Posterior cingulate gyrus (tissue), 11 donors: ENCODE measurements at places on chromosomes 11 and 22.
A peak's percentile ranks its signal among the peaks of the same experiment; 100 is the strongest.

- DNase-seq = no peak
These were observed 202.9 kb downstream of the GRIK4 start for GRCh38 chr11:120714438-120714837.

GRCh38 chr11:68528630-68529029 is 68.1 kb downstream of the PPP6R3 start:
- no peak for DNase-seq

- DNase-seq = no peak
These were observed 60.4 kb upstream of the THY1 start for GRCh38 chr11:119483341-119483880.

DNA sequence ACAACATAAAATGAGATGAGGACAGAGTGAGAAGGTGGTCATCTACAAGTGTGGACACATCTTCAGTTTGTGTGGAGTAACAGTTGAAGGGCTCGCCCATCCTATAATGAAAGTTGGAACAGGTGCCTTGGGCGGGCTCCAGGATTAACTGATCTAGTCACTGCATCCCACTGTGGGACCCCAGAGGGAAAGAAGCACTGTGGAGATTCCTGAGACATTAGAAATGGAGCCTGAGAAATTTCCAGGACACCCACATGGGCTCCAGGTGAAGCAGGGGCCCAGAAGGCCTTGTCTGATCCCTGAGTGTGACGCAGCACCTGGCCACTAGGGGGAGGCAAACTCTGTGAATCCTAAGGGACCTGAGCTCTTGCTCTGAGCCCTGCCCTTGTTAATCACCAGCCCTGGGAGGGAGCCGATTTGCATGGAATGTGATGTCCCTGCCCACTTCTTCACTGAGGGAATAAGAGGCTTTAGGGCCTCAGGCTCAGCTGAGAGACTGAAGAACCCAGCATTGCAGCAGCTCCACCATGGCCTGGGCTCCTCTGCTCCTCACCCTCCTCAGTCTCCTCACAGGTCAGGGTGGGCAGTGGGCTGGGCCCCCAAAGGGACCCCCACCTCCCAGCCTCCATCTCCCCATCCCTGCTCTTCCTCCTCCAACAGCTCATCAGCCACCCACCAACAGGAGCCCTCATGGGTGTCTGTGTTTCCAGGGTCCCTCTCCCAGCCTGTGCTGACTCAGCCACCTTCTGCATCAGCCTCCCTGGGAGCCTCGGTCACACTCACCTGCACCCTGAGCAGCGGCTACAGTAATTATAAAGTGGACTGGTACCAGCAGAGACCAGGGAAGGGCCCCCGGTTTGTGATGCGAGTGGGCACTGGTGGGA is 98.4 kb downstream of the VPREB1 start:
- no peak for DNase-seq

GRCh38 chr22:45884201-45885062 is 92.5 kb downstream of the WNT7B start:
- DNase-seq = no peak

GRCh38 chr11:129117595-129118350 is 74.4 kb downstream of the ARHGAP32 start:
- peak; percentile 42 for DNase-seq

GRCh38 chr11:113623114-113623513 is 83.0 kb downstream of the TMPRSS5 start:
- DNase-seq = no peak

GRCh38 chr11:10556590-10556989 is 11.9 kb downstream of the LYVE1 start:
- no peak for DNase-seq

- DNase-seq = peak; percentile 63
These were observed 38.7 kb upstream of the RCN1 start for GRCh38 chr11:32052215-32052614.

GRCh38 chr11:17490232-17490631 is 13.6 kb upstream of the ABCC8 start:
- DNase-seq = no peak

DNA sequence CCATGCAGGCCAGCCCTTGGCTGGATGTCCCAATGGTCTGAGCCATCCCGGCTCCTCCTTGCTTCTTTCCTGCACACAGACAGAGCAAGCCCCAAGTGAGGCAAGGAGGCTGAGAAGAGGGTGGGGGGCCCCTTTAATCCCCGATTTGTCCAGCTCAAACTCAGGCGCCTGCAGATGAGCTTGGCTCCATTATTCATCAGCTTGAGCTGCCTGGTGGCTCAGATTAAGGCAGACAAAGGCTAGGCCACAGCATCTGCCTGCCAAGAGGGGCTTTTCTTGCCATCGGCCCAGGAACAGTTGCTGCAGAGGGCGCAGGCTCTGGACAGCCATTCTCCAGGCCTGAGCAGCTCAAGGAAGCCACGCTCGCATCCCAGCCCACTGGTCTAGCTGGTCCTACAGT is 35.4 kb downstream of the LMO1 start:
- no peak for DNase-seq

- no peak for DNase-seq
These were observed 21.2 kb downstream of the SCGB1A1 start for GRCh38 chr11:62439785-62440602.

- DNase-seq = no peak
These were observed 96.0 kb downstream of the TENM4 start for GRCh38 chr11:79344753-79345294.

- DNase-seq = no peak
These were observed 706.9 kb upstream of the LUZP2 start for GRCh38 chr11:23789938-23790371.

GRCh38 chr22:37229805-37230672 is 14.0 kb downstream of the RAC2 start:
- DNase-seq = no peak

- DNase-seq = no peak
These were observed 31.6 kb upstream of the ME3 start for GRCh38 chr11:86703987-86704386.

- DNase-seq = no peak
These were observed 56.3 kb upstream of the TCF20 start for GRCh38 chr22:42326801-42327200.

DNA sequence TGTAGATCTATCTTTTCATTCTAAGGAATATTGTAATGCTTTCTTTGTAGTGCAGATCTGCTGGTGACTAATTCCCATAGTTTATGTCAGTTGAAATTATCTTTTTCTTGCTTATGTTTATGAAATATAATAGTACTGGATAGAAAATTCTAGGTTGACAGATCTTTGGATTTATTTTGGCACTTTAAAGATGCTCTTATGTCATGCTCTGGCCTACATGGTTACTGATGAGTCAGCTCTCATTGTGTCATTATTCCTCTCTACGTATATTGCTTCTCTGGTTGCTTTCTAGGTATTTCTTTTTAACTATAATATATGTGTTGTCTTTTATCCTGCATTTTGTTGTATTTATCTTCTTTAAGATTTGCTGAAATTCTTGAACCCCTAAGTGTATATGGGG is 955.5 kb upstream of the CHORDC1 start:
- DNase-seq = no peak

- DNase-seq = peak; percentile 96
These were observed 2.0 kb downstream of the IGSF22 start for GRCh38 chr11:18723991-18724390.

DNA sequence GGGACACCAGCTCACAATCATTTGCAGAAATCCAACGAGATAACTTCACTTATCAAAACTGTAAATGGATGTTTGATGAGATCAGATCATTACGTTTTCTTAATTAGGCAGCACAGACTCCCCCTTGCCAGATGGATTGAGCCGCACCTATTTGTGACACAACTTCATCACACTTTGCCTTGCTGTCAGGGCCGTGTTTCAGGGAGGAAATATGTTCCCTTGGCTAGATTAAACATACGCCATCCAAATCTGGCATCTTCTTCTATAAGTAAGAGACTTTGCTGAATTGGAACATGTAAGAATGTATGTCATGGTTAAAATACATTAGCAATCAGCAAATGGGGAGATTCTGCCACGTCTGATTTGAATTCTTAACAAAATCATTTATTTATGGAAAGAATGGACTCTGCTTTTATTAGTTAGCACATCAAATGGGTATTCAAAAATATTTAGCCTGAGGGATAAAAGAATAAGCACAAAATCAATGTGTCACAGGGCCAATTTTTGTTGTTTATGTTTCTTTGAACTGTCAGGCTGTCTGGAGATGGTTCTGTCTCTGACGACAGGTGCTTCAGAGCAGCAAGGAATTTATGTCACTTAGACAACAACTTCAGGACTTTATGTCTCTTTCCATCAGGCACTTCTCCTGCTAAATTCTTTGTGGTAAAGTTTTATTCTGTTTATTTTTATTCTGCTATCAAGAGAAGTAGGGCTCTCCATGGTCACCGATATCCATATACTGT is 326.1 kb upstream of the NCAM1 start:
- no peak for DNase-seq

DNA sequence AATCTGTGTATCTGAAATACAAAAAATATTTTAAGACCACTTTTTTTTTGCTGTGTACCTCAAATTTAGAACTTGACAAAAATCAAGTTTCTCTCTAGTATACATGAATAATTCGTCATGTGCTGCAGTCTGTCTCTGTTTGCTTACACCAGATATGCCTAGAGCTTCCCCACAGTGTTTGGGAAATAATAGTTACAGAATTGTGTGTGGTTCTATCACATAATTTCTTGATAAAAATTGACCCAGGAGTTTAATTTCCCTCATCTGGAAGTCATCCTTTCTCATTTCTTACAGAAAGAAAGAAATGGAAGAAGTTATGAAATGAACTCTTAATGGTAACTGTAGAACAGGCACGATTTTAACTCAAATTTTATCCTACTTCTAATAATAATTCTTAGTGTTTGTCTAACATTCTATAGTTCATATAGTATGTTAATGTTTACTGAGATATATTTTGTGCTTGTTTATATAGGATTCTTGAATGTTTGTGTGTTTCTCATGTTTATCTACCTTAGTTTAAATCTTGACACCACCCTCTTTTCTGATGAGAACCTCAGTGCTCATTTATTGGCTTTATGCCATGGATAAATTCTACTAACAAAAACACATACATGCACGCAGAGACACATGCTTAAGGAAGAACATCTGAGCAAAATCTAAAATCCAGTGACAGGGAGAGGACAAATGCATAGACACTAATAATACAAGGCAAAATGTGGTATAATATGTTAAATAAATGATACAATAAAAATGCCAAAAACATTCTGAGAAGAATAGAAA is 61.4 kb upstream of the CTSC start:
- no peak for DNase-seq

GRCh38 chr11:120471131-120471530 is 40.4 kb upstream of the GRIK4 start:
- no peak for DNase-seq

DNA sequence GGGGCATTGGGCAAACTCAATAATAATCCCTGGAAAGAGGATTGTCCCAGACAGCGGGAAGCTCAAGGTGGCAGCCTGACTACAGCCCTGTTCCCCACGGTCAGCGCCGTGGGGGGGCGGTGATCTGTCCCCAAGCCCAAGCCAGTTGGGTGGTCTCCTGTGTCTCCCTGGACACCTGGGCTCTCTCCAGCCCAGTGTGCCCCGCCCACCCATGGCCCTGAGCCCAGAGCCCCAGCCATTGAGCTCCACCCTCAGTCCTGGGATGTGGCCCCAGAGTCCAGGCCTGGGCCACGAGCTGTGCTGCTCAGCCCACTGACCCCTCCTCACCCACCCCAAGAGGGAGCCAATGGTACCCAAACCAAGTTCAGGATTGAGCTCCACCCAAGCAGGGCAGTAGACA is 27.9 kb upstream of the PDE2A start:
- DNase-seq = no peak

DNA sequence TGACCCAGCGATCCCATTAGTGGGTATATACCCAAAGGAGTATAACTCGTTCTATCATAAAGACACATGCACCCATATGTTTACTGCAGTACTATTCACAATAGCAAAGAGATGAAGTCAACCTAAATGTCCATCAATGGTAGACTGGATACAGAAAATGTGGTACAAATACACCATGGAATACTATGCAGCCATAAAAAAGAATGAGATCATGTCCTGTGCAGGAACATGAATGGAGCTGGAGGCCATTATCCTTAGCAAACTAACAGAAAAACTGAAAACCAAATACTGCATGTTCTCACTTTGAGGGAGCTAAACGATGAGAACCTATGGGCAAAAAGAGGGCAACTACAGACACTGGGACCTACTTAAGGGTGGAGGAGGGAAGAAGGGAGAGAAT is 146.8 kb downstream of the SBF2 start:
- no peak for DNase-seq

DNA sequence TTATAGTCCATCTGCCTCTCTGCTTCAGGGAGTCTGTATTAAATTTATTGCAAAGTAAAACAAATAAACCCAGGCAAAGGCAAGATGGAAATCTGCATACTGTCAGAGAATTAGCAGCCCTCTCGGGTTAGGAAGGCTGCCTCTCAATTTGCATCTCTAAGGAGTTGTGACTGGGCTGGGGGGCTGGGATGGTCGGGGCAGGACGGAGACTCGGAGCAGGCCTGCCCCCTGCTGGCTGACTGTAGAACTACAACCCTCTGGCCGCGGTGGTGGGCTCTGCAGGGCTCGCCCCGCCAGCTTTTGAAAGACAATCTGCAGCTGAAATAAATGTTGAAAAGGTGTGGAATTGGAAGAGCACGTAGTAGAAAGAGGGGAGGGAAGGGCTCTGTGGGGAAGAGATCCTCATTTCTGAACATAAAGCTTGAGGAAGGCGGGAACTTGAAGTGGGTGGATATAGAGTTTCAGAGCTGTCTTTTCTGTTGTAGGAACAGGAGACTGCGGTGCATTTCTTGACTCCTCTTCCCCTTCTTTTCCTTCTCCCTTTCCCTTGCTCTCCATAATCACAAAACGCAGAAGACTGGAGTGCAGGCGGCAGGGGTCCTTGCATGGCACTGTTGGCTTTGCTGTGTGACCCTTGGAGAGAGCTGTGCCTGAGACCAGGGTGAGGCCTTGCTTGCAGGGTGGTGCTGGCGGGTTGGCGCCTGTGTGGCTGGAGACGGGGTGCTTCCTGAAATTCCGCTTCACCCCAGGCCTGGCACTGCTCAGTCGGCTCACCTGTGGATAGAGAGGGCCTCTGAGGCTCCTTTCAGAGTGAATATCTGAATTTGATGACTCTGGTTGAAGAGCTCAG is 22.6 kb upstream of the PKNOX2 start:
- DNase-seq = peak; percentile 55

DNA sequence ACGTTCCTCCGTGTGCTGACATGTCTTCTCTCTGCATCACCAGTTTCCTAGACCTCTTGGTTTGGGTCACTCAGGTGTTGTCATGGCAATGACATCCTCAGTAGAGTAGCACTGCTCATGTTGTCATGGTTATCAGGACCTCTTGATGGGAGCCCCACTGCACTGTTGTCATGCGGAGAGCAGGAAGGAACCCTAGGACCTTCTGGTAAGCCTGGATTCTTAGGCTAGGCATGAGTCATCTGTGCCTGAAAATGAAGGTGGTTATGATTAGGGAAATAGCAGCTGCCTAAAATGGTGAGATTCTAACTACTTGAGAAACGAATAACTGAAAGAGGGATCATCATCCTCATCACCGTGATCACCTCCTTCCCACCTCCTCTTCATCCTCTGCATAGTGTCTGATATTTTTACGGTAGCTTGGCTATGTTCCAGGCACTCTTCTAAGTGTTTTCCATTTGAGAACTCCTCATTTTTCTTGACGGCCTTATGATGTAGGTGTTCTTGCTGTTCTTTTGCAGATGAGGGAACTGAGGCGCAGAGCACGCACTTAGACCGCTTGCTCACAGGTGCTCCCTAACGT is 858.4 kb downstream of the NTM start:
- no peak for DNase-seq

- DNase-seq = no peak
These were observed 342.5 kb downstream of the LRRC4C start for GRCh38 chr11:41116970-41117369.
